ENCODE measurements at places on chromosomes 2 and 18.

DNA sequence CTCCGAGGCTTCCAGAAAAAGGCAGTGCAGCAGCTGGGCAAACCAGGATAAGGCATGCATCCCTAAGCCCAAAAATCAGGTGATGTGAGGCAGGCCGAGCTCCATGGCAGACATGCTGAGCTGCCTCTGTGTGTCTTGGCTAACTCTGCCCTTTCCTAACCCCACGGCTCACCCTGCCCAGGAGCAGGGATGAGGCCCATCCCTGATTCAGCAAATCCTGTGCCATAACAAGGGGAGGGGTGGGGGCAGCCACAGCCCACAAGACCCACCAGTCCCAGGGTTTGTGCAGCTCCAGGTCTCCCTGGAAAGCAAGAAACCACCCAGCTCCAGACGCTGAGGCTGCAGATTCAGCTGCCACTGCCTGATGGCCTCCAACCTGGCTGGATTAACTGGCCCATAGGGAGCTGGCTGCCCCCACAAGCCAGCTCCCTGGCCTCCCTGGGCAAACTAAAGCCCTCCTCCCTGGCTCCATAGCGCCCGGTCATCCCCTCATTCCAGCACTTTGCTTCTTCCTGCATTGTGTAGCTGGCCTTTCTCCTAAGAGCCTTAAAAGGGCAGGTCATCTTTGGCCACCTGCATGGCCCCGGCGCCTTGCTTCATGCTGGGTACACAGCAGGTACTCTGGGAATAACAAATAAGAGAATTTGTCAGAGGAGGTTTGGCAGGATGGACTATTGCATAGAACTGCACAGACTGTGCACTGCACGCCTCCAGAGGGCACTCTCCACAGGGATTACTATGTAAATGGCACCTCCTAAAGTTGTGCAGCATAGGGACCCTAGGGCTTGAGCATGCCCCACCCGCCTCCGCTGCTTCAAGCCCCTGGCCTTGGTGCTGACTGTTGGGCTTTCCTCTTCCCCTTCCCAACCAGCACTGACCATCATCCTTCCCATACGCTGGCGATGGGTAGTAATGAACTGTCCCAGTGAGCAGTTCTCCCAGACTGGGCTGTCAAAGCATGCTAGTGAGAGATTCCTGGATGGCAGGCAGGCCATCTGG is 10.7 kb downstream of the STEAP3 start:
- no peak for DNase-seq

DNA sequence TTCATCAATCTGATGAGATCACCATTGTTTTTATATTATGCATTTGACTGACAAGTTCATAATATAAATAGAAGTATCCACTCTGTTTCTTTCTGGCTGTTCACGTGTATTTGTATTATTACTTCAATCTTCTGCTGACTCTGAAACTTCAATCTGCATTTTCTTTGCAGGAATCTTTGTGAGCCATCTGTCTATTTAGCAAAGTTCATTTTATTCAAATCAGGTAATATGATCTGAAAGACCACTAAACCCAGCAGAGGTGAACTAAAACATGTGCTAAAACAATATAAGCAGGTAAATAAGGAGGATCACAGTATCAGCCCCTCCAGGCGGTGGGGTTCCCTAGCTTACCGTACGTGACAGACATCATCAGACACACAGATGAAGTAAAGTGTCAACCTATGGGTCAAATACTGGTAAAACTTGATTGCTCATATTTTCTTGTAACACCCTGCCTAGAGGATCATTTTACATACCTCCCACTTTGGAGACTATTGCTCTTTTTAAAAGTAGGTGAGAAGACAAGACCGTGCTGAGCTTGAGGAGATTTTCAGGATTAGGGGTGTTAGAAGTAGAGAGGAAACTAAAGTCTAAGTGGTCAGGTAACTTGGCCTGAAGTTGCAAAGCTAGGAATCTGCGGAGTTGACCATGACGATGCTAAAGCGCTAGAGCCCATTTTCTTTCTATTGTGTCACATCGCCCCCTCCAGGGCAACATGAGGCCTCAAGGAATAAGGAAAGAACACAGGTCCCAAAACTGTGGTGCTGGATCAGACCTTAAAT is 9.0 kb downstream of the DTNB start:
- DNase-seq = peak; percentile 36

DNA sequence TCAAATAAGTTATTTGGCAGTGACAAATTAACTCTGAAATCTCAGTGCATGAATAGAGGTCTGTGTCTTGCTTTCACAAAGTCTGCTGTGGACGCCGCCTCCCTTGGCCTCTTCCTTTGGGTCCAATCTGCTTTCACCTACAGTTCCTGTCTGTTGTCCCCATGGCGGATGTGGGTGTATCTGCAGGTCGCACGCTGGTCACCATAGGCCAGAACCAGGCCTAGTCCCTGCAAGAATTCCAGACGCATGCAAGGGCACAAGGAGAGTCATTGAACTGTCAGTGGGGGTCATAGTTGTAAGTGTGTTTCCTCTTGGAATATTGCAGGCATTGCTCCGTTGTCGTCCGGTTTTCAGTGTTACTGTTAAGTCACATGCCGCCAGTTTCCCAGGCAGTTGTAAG is 7.4 kb downstream of the SOCS6 start:
- DNase-seq = no peak

DNA sequence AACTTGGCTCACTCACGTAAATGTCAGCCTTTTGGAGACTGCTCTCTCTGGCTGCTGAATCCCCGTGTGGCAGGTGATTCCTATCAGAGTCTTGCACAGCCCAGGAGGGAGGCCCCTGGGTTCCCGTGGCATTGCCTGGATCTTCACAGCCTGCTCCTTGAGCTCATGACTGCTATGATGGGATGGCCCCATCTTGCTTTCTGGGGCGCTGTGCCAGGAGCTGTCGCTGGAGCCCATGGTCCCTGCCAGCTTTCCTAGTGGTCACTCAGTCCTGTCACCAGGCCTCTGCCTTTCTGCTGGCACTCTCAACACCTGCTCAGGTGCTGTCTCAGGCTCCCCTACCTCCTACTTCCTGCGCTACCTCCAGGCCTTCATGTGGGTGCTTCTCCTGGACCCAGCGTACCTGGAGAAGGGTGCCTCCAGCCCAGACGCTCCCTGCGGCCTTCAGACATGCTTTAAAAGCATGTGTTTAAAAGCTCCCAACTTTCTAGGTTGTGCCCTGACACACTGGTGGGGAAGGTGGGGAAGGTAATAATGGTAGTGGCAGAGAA is 110.1 kb downstream of the MCFD2 start:
- DNase-seq = no peak

DNA sequence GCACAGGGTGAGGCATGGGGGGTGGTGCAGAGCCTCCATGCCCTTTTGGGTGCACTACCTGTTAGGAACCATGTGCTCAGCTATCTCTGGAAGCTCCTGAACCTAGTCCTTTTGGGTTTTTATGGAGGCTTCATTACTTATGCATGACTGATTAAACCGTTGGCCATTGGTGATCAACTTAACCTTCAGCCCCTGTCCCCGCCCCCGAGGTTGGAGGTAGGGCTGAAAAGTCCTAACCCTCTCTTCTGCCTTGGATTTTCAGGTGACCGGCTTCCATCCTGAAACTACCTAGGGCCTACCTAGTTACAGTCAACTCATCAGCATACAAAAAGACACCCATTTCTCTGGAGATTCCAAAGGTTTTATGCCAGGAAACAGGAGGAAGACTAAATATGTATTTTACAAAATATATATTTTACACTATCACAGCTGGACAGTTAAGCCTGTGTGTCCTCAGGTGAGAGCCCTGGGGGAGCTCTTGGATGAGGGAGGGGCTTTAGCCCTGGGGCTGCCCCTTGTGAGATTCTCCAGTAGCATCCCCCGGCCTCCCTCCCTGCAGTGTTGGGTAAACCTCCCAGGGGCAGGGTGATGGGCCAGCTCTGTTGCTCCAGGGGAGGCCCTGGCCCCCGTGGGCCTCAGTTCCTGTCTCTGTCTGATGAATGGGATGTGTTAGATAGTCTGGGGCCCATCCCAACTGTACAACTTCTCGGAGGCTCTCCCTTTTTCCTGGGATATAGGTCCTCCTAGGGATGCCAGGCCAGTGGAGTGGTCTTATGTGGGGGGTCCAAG is 24.1 kb downstream of the GLI2 start:
- DNase-seq = no peak

GRCh38 chr2:193837111-193837738 is 1642.5 kb upstream of the TMEFF2 start:
- no peak for DNase-seq

DNA sequence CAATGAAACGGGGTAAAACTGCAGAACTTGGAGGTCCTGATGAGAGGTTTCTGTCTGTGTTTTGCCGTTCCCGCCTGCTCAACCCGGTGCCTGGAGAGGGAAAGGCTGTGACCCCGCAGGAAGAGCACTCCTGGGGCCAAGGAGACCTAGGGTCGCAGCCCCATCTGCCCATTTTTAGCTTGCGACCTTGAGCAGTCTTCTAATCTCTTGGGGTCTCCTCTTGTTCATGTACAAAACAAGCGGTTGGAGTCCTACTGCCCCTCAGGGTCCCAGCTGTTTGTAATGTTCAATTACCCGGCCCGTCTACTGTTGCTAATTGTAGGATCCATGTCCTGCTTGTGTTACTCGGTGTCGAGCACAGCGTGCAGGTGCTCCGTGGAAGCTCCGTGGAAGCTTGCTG is 104.5 kb downstream of the PTGR3 start:
- DNase-seq = no peak

- no peak for DNase-seq
Measured at GRCh38 chr2:16816016-16816415, 150.4 kb upstream of the CYRIA start.

DNA sequence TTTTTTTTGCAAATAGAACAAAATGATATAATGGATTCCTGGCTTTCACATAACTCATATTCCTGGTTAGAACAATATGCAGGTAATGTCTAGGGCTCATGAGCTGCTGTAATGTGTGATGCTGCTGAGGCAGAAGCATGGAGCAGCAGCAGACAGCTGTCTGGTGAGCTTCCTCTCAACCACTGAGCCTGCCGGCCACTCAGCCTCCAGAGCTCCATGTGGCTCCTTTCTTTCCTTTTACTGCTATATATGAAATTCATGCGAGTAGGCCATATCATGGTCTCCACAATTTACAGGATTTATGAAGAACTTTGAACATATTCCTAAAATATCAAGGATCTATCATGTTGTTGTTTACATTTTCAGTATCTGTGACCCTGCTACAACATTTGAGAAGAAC is 120.9 kb downstream of the MEP1B start:
- DNase-seq = no peak

- DNase-seq = no peak
Measured at GRCh38 chr2:119513832-119514231, 10.5 kb downstream of the SCTR start.

GRCh38 chr2:177586154-177586553 is 193.6 kb downstream of the AGPS start:
- DNase-seq = no peak

DNA sequence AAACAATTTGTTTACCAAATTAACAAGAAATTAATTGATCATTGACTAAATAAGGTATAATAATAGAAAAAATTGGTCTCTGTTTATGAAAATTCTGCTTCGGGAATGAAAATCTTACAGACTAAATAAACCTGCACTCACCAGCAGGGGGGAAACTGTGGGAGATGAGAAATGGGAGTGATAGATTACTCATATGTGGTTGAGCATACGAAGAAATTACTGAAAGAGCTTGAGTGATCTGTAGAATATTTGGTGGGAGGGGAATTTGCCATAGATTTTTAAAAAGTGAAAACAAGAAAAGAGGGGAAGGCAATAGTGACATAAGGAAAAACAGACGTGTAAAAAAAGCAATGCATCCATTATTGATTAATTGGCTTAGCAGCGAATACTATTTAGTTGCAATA is 2.2 kb downstream of the HMSD start:
- DNase-seq = no peak

DNA sequence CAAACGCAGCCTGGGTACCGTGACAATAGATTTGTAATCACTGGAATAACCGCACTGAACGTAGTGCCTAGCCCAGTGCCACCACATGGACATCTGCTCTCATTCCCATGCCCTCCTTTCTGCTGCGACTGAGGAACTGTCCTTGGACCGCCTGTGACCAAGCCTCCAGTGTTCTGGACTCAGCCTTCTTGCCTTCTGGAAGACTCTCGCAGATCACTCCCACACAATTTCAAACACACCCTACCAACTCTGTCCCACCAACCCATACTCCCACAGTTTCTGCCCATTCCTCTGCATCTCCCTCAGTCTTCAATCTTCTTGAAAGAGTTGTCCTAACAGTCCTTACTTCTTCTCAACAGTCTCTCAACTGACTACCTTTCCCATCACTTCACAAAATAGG is 2.1 kb downstream of the RNF149 start:
- no peak for DNase-seq

DNA sequence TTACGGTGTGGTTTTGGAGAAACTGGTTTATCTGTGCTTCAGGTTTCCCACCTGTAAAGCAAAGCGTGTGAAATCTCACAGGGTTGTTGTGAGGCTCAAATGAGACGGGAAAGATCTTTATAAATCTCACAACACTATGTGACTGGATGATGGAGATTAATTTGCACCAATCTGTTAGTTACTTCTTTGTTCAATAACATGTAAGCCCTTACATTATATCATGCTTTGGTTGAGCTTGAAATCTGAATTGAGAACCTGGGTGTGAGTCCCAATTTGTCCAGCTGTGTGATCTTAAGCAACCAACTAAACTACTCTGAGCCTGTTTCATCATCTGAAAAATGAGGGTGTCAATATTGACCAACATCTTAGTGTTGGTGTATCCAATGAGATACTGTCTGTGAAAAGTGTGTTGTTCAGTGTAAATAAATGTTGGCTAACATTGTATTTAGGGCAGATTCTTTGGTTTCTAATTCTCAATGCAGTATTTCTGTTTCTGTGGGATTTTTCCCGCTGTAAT is 741 bp upstream of the GCKR start:
- DNase-seq = no peak

Measured in forelimb muscle (tissue), 1 donor.